Jurkat, Clone E6-1 (cell line): ENCODE measurements at places on chromosomes 5 and 9.

GRCh38 chr5:68214482-68215207 lies 911 bp upstream of the PIK3R1 start:
- DNase-seq: no peak

GRCh38 chr9:116987721-116988485 lies 300.8 kb downstream of the TRIM32 start:
- DNase-seq: no peak

- no peak for DNase-seq
Measured at GRCh38 chr5:67305913-67306710, 109.5 kb upstream of the CD180 start.

GRCh38 chr5:125139590-125139989 lies 393.2 kb upstream of the ZNF608 start:
- no peak for DNase-seq

GRCh38 chr9:14936491-14936890 lies 26.3 kb upstream of the FREM1 start:
- DNase-seq: no peak
